ENCODE measurements at places on chromosomes 6 and 20.

GRCh38 chr6:79801362-79801761 lies 146.0 kb downstream of the ELOVL4 start:
- DNase-seq: no peak

DNA sequence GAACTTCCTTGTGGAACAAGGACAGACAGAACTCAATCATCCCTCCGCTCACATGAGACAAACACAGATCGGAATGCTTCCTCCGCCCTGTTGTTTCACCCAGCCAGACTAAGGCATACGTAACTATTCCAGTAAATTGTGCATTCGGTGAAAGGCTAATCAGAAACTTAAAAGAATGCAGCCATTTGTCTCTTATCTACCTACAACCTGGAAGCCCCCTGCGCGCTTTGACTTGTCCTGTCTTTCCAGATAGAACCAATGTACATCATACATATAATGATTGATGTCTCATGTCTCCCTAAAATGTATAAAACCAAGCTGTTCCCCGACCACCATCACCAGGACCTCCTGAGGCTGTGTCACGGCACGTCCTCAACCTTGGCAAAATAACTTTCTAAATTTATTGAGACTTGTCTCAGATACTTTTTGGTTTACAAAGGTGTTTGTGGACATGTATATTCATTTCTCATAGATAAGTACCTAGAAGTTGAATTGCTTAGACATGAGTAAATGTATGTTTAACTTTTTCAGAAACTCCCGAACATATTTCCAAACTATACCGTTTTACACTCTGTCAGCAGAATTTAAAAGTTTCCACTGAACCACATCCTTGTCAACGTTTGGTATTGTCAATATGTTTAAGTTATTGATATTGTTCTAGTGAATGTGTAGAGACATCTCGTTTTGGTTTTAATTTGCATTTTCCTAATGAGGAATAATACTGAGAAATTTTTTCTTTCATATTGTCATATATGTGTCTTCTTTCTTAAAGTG lies 197.6 kb upstream of the THBS2 start:
- DNase-seq: no peak

- no peak for DNase-seq
Measured at GRCh38 chr20:50266293-50267040, 75.8 kb downstream of the CEBPB start.

GRCh38 chr20:61556673-61557072 lies 304.6 kb downstream of the CDH4 start:
- DNase-seq: no peak

Data from NCI-H2081 (cell line).